C1 segment of cervical spinal cord (tissue), 14 donors: ENCODE measurements at places on chromosomes 7 and 10.

DNA sequence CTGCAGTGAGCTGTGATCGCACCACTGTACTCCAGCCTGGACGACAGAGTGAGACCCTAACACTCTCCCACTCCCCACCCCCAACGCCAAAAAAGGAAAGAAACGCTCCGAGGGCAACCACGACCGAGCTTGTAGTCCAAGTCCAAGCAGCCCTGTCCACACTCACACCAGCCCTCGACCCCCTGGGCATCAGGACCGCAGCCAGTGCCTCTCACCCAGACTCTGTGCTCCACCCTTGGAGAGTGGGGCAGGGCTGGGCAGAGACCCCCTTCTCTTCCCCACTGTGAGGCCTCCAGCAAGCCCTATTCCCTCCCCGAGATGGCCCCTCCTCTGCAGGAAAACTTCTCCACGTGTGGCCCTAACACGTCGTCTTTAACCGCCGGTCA is 82.6 kb downstream of the FOXL3 start:
- no peak for DNase-seq

DNA sequence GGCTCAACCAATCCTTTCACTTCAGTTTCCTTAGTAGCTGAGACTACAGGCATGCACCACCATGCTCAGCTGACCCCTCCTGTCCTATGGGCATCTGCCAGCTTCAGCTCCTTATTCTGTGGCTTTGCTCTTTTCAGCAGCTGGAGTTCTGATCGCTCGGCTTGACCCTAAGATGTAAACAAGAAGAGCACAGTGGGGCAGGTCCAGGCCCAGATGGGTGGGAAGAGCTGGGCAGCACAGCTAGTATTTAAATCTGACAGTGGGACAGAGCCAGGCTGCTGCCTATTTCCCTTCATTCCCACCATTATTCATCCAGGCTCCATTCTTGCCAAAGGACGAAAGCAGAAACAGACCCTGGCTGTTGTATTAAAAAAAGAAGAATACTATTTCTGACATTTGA is 494.9 kb upstream of the PODXL start:
- no peak for DNase-seq

GRCh38 chr10:84938117-84938905 is 609.9 kb downstream of the CCSER2 start:
- DNase-seq, result no peak

DNA sequence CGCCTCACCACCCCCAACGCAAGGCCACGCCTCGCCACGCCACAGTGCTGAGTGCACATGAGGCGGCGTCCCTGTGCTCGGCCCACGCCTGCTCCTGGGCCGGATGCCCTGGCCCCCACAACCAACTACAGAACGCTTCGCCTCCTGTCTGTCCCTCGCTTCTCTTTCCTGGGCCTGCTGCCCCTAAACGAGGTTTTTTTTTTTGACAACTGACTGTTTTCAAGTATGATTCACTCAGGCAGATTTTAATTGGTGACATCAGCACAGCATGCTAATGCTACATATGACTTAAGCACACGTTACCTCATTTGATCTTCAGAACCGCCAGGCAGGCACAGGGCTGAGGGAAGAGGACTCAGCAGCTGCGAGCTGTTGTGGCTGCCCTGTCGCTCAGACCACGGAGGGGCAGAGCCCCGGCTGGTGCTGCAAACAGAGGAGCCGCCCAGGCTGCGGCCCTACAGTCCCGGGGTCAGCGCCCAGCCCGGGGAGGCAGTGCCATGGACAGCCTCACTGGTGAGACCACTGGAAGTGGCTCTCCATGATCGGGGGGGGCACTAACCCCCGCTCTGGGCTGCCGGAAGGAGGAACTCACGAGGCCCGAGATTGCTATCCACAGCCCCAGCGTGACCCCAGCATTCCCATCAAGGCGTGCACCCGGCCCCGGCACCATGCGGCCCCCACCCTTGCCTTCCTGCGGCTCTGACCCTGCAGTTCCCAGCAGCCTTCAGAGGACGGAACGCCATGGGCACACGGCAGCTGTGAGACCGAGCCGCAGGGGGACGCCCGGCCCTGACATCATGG is 212.8 kb downstream of the MAD1L1 start:
- no peak for DNase-seq

DNA sequence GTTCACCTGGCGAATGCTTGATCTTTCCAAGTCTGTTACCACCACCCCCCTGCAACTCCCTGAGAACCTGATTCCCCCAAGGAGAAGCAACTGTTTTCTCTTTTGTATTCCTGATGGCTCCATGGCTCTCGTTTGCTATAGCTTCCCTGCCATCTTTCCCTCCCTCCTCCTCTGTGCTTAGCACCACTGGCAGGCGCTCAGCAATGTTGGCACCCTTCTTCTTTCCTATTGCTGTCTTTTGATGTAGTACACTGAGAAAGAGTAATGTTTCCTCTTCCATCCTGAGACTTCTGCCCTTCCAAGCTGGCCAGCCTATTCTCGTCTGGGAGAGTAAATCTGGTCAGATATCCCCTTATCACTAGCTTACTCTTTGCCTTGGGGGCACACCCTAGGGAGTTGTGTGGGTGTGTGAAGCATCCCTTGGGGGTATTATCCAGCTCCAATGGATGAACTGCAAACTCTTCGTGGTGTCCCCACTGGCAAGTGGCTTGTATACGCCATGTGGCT is 74.0 kb downstream of the BMPER start:
- DNase-seq, result no peak

DNA sequence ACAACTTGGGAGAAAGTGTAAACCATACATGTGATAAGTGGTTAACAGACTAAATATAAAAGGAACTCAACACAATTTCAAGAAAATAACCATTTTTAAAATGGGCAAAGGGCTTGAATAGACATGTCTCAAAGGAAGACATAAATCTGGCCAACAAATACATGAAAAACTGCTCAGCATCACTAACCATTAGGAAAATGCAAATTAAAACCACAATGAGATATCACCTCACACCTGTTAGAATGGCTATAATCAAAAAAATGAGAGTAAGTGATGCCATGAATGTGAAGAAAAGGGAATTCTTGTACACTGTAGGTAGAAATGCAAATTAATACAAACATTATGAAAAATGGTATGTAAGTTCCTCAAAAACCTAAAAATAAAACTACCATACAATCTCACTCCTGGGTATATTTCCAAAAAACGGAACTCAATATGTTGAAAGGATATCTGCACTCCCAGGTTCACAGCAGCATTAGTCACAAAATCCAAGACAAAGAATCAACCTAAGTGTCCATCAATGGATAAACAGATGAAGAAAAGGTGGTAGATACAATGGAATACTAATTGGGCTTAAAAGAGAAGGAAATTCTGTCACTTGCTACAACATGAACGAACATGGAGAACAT is 5.6 kb downstream of the SNX13 start:
- no peak for DNase-seq

GRCh38 chr10:3830946-3831345 is 45.9 kb upstream of the KLF6 start:
- DNase-seq, result no peak
